Activated T-helper 2 cell treated with anti-CD3 and anti-CD28 coated beads, Interferon-gamma antibody, Interleukin-2, Interleukin-4, amounts not matched to agents 10 μg/mL and 5 μg/mL and 100 μg/mL, durations not matched to agents 14 hours and 24 hours and 36 hours (primary cell): ENCODE measurements at places on chromosomes 7 and 10. TPM values are rescaled to one million over a fixed set of nuclear protein-coding genes. Genes with fewer than 3 reads are reported as not detected.
A peak's percentile ranks its signal among the peaks of the same experiment; 100 is the strongest.

Gene PRSS37
- total RNA-seq = not detected in 2 replicates

Gene PTCD1
- total RNA-seq = 8.1 and 10.4 TPM in 2 replicates

DNA sequence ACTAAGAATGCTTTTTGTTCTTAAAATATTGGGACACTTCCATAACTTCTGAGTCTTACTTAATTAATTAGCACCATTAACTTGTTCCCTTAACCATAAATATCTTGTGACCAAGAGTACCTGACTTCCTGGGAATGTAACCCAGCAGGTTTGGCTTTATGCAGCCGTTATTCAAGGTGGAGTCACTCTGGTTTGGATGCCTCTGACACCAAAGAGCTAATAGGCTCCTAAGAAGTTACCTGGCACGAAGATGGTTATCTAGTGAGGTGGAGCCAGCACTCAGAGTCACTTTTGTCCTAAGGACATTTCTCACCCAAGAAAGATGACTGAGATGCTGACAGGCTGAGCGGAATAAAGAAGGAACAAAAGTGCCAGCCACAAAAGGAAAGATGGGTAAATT, 172.3 kb downstream of the C1GALT1 start:
- no peak for DNase-seq
- H3K4me1 ChIP-seq = no peaks in the 10 kb centered on the region
- no peaks in the 10 kb centered on the region for H3K36me3 ChIP-seq
- peaks cover 11% of the 10 kb centered on the region for H3K27me3 ChIP-seq
- H3K27ac ChIP-seq = no peak overlapping the region

Gene RGR
- total RNA-seq = not detected in 2 replicates

- no peaks in the 10 kb centered on the region for H3K27me3 ChIP-seq
- no peak overlapping the region for H3K27ac ChIP-seq
- H3K4me3 ChIP-seq = no peak overlapping the region
- DNase-seq = no peak
- H3K4me1 ChIP-seq = no peaks in the 10 kb centered on the region
- no peaks in the 10 kb centered on the region for H3K36me3 ChIP-seq
Measured at GRCh38 chr10:121069061-121069850, 218.1 kb downstream of the WDR11 start.

- H3K27me3 ChIP-seq = no peaks in the 10 kb centered on the region
- H3K4me3 ChIP-seq = peak overlapping the region; percentile 48
- no peak for DNase-seq
- H3K27ac ChIP-seq = peak overlapping the region; percentile 79
- peaks cover 30% of the 10 kb centered on the region for H3K36me3 ChIP-seq
- peaks cover 60% of the 10 kb centered on the region for H3K4me1 ChIP-seq
Measured at GRCh38 chr7:23356726-23357125, 57.6 kb downstream of the MALSU1 start.
